WTC11 (cell line): ENCODE measurements at places on chromosomes 11 and 22. TPM values are rescaled to one million over a fixed set of nuclear protein-coding genes. Genes with fewer than 3 reads are reported as not detected.

DBX1 gene
- 0.14 to 0.24 TPM (median 0.14 TPM) in 3 replicates for total RNA-seq

GRCh38 chr22:39246690-39247332 is 2.0 kb upstream of the PDGFB start:
- peaks cover 19% of the 10 kb centered on the region for H3K4me1 ChIP-seq
- H3K4me3 ChIP-seq, result no peak overlapping the region

TBC1D22A gene
- 18.1 to 21.0 TPM (median 19.1 TPM) in 3 replicates for total RNA-seq

PTPRJ gene
- total RNA-seq, result 17.1 to 19.5 TPM (median 17.9 TPM) in 3 replicates

- H3K27ac ChIP-seq, result no peak overlapping the region
- H3K36me3 ChIP-seq, result no peaks in the 10 kb centered on the region
- H3K27me3 ChIP-seq, result no peaks in the 10 kb centered on the region; the same call in 1 of the 2 replicates
- no peak for DNase-seq
Measured at GRCh38 chr22:27108425-27109114, 451.2 kb downstream of the MIAT start.

- peaks cover 5% of the 10 kb centered on the region for H3K4me1 ChIP-seq
- H3K27ac ChIP-seq, result no peak overlapping the region
- no peak for DNase-seq
- H3K4me3 ChIP-seq, result no peak overlapping the region
- H3K36me3 ChIP-seq, result no peaks in the 10 kb centered on the region
Measured at GRCh38 chr22:30265823-30266444, 717 bp downstream of the OSM start.

GRCh38 chr11:95920460-95921105 is 3.3 kb downstream of the MTMR2 start:
- no peak overlapping the region for H3K27ac ChIP-seq
- no peaks in the 10 kb centered on the region for H3K36me3 ChIP-seq
- no peak for DNase-seq
- H3K27me3 ChIP-seq, result no peaks in the 10 kb centered on the region
- peaks cover 36% of the 10 kb centered on the region for H3K4me1 ChIP-seq
- H3K4me3 ChIP-seq, result no peak overlapping the region

DNA sequence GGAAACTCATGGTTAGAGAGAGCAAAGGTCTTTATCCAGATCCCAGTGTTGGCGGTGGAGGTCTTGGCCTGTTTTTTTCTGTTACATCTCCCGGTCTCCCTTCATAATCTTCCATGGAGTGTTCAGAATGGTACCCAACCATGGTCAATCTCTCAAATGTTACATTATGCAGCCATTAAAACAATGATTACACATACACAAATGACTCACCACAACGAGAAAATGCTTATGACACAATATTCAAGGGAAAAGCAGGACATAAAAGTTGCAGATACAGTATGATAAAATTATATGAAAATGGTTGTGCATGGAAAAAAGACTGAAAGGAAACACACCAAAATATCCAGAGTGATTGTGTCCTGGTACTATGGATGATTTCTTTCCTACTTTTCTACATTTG is 17.8 kb upstream of the CSNK1E start:
- H3K4me3 ChIP-seq, result peak overlapping the region; percentile 62
- H3K36me3 ChIP-seq, result no peaks in the 10 kb centered on the region
- H3K27me3 ChIP-seq, result peaks cover 19% of the 10 kb centered on the region
- DNase-seq, result no peak
- H3K27ac ChIP-seq, result no peak overlapping the region

- H3K36me3 ChIP-seq, result no peaks in the 10 kb centered on the region; the same call in 1 of the 2 replicates
- no peak for DNase-seq
- H3K27me3 ChIP-seq, result no peaks in the 10 kb centered on the region; the same call in 1 of the 2 replicates
- peaks cover 18% of the 10 kb centered on the region for H3K4me1 ChIP-seq
- no peak overlapping the region for H3K27ac ChIP-seq
Measured at GRCh38 chr22:43625242-43625641, 186.9 kb downstream of the EFCAB6 start.

GRCh38 chr22:28241656-28242290 is 322.7 kb upstream of the PITPNB start:
- H3K4me3 ChIP-seq, result no peak overlapping the region
- no peak overlapping the region for H3K27ac ChIP-seq
- no peaks in the 10 kb centered on the region; the same call in 1 of the 2 replicates for H3K4me1 ChIP-seq
- DNase-seq, result no peak
- no peaks in the 10 kb centered on the region for H3K36me3 ChIP-seq

ZFP91 gene
- 27.0 to 29.0 TPM (median 28.1 TPM) in 3 replicates for total RNA-seq

DNA sequence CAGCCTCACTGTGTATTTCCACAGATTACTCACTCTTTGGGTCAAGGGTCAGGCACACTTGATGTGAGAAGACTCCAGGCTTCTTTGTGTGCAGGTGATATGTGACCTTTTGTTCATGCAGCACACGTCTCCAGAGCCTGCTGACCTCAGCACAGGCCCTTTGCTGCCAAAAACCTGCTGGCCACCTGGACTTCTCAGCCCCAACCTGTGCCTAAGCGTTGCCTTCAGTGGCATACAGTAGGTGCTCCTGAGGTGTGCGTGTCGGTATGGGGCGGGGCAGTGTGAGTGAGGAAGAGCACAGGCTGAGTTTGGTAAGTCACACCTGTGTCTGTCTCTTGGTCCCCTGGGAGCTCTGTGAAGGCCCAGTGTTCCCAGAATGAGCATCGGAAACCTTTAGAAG is 58.1 kb downstream of the WNT11 start:
- H3K4me3 ChIP-seq, result no peak overlapping the region
- peaks cover 17% of the 10 kb centered on the region for H3K27me3 ChIP-seq
- peaks cover 9% of the 10 kb centered on the region for H3K4me1 ChIP-seq
- DNase-seq, result no peak
- H3K36me3 ChIP-seq, result no peaks in the 10 kb centered on the region

CALCA gene
- 0.41 to 0.62 TPM (median 0.42 TPM) in 3 replicates for total RNA-seq

DNA sequence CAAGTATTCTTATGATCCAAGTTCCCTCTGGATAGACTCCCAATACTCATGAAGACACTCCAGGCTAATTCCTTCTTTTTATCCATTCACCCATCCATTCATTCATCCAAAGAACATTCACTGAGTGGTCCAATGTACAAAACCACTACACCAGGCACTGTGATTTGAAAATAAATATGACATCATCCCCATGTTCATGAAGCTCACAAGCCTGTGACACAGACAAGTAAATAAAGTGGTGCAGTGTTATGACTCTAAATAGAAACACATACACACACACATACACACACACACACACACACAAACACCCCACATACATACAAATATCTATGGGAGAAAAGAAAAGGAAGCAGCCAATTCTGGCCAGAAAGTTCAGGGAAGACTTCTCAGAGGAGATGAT is 35.5 kb downstream of the MTMR2 start:
- no peak for DNase-seq
- peaks cover 8% of the 10 kb centered on the region for H3K36me3 ChIP-seq
- H3K4me1 ChIP-seq, result no peaks in the 10 kb centered on the region

TRIM51 gene
- total RNA-seq, result not detected in 3 replicates

TMEM86A gene
- total RNA-seq, result 1.3 to 1.7 TPM (median 1.6 TPM) in 3 replicates

GRCh38 chr11:22703591-22703990 is 37.2 kb downstream of the GAS2 start:
- H3K27me3 ChIP-seq, result no peaks in the 10 kb centered on the region; the same call in 1 of the 2 replicates
- H3K27ac ChIP-seq, result no peak overlapping the region
- no peak for DNase-seq

GRCh38 chr11:46366260-46366659 is 15.2 kb upstream of the MDK start:
- no peak for DNase-seq
- H3K27ac ChIP-seq, result no peak overlapping the region
- H3K4me1 ChIP-seq, result peaks cover 32% of the 10 kb centered on the region
- no peaks in the 10 kb centered on the region for H3K27me3 ChIP-seq
- H3K36me3 ChIP-seq, result peaks cover 15% of the 10 kb centered on the region
- no peak overlapping the region for H3K4me3 ChIP-seq

DNA sequence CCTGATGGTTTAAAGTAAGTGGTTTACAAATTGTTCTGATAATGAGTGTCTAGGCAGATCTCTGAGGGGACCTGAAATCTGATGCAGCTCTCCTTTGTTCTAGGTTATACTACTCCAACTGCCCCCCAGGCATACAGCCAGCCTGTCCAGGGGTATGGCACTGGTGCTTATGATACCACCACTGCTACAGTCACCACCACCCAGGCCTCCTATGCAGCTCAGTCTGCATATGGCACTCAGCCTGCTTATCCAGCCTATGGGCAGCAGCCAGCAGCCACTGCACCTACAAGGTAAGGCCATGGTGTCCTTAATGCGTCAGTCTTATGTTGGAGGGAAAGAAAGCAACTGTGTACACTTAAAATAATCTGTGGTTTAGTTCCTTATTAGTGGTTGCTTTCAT is 9.9 kb downstream of the EWSR1 start:
- DNase-seq, result no peak
- no peak overlapping the region for H3K4me3 ChIP-seq
- peaks cover 4% of the 10 kb centered on the region; the same call in 1 of the 2 replicates for H3K4me1 ChIP-seq
- peaks cover 98% of the 10 kb centered on the region for H3K36me3 ChIP-seq

GRCh38 chr22:48264586-48264985 is 1502.1 kb downstream of the TBC1D22A start:
- H3K4me1 ChIP-seq, result peaks cover 12% of the 10 kb centered on the region
- no peaks in the 10 kb centered on the region for H3K27me3 ChIP-seq
- no peaks in the 10 kb centered on the region for H3K36me3 ChIP-seq
- no peak overlapping the region for H3K27ac ChIP-seq
- H3K4me3 ChIP-seq, result no peak overlapping the region
- no peak for DNase-seq

WNT7B gene
- total RNA-seq, result 0.18 to 0.33 TPM (median 0.23 TPM) in 3 replicates

DNA sequence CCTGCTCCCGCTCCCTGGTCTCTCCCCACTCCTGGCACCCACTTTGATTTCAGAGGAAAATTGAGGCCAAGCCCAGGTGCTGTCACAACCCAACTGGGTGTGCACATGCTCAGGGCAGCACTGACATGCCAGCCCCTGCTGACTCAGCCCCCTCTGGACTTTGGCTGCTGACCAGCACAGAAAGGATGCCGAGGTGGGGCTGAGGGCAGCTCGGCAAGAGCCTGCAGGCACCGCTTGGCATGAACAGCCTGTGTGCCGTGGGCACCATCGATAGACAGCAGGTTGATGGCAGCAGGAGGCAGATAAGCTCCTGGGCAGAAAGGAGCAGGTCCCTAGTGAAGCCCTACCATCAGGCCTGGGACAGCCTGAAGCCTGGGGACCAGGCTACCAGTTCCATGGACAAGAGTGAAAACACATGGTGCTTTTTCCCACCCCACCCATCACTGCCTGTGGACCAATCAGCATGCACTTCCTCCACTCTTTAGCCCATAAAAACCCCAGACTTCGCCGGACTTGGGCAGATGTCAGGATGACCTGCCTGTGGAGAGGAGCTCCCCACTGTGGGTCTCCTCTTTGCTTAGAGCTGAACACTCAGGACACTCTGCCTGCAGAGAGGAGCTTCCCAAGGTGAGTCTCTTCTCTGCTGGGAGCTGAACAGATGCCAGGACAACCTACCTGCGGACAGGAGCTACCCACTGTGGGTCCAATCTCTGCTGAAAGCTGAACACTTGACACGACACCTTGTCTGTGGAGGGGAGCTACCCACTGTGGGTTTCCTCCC is 832.3 kb downstream of the DLG2 start:
- H3K27me3 ChIP-seq, result no peaks in the 10 kb centered on the region
- DNase-seq, result no peak
- no peaks in the 10 kb centered on the region for H3K36me3 ChIP-seq
- H3K4me1 ChIP-seq, result no peaks in the 10 kb centered on the region
- H3K4me3 ChIP-seq, result no peak overlapping the region

GRCh38 chr22:20299746-20300136 is 20.1 kb downstream of the DGCR6L start:
- H3K27me3 ChIP-seq, result peaks cover 53% of the 10 kb centered on the region
- no peak for DNase-seq
- H3K36me3 ChIP-seq, result no peaks in the 10 kb centered on the region
- H3K4me1 ChIP-seq, result peaks cover 6% of the 10 kb centered on the region; the same call in 1 of the 2 replicates
- no peak overlapping the region for H3K27ac ChIP-seq

- no peaks in the 10 kb centered on the region for H3K27me3 ChIP-seq
- DNase-seq, result no peak
- H3K36me3 ChIP-seq, result no peaks in the 10 kb centered on the region
Measured at GRCh38 chr11:118418766-118419165, 17.4 kb downstream of the ATP5MG start.

GRCh38 chr22:35192129-35192918 is 65.0 kb upstream of the HMGXB4 start:
- no peak overlapping the region for H3K4me3 ChIP-seq
- H3K27me3 ChIP-seq, result no peaks in the 10 kb centered on the region; the same call in 1 of the 2 replicates
- no peaks in the 10 kb centered on the region for H3K36me3 ChIP-seq
- DNase-seq, result no peak
- no peak overlapping the region for H3K27ac ChIP-seq

TYMP gene
- 1.2 to 1.8 TPM (median 1.5 TPM) in 3 replicates for total RNA-seq

MS4A4A gene
- not detected in 3 replicates for total RNA-seq
